T-helper 17 cell (primary cell): ENCODE measurements at places on chromosomes 11 and 22.

- DNase-seq: no peak
- no peaks in the 10 kb centered on the region for H3K27me3 ChIP-seq
- no peak overlapping the region for H3K27ac ChIP-seq
- no peak overlapping the region for H3K4me3 ChIP-seq
- no peaks in the 10 kb centered on the region for H3K36me3 ChIP-seq
These were observed 6.8 kb downstream of the LIF start for GRCh38 chr22:30239488-30240405.

DNA sequence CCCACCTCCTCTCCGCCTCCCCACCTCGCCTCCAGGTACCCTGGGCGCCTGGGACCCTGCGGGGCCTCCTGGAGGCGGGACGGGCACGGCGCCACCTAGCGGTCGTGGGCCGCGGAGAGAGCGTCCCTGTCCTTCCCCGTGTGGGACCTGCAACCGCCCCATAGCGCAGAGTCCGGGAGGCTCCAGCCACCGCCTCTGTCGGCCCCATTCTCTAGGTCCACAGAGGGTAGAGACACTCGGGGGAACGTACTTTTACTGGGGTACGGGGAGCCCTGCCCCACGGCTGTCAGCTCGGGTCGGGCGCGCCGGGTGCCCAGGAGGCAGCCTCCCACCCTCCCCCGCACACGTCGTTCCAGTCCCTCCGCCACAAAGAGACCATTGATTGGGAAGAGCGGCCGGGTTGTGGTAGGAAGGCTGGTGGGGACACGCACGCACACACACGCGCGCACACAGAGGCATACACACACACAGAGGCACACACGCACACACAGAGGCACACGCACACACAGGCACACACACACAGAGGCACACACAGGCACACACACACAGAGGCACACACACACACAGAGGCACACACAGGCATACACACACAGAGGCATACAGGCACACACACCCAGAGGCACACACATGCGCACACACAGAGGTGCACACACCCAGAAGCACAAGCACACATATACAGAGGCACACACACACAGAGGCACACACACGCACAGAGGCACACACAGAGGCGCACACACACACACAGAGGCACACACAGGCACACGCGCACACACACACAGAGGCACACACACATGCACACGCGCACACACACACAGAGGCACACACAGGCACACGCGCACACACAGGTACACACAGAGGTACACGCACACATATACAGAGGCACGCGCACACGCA, 12.6 kb upstream of the NECTIN1 start:
- DNase-seq: peak; percentile 50
- peak overlapping the region; percentile 68 for H3K4me3 ChIP-seq
- peaks cover 63% of the 10 kb centered on the region for H3K27me3 ChIP-seq
- peaks cover 9% of the 10 kb centered on the region for H3K36me3 ChIP-seq
- H3K27ac ChIP-seq: no peak overlapping the region

- H3K27me3 ChIP-seq: no peaks in the 10 kb centered on the region
- no peak overlapping the region for H3K4me3 ChIP-seq
- H3K4me1 ChIP-seq: no peaks in the 10 kb centered on the region
- no peaks in the 10 kb centered on the region for H3K36me3 ChIP-seq
These were observed 21.0 kb downstream of the OR5M11 start for GRCh38 chr11:56522008-56522407.

- peaks cover 18% of the 10 kb centered on the region for H3K4me1 ChIP-seq
- peak overlapping the region; percentile 24 for H3K27ac ChIP-seq
- H3K27me3 ChIP-seq: no peaks in the 10 kb centered on the region
- no peak for DNase-seq
These were observed 53.7 kb downstream of the THAP12 start for GRCh38 chr11:76327202-76327601.

- DNase-seq: no peak
- H3K36me3 ChIP-seq: no peaks in the 10 kb centered on the region
- peaks cover 2% of the 10 kb centered on the region for H3K4me1 ChIP-seq
- no peak overlapping the region for H3K4me3 ChIP-seq
- peaks cover 19% of the 10 kb centered on the region for H3K27me3 ChIP-seq
These were observed 48.7 kb downstream of the LRRC32 start for GRCh38 chr11:76621868-76622267.

GRCh38 chr11:703506-703905, 2.5 kb upstream of the EPS8L2 start:
- no peak overlapping the region for H3K4me3 ChIP-seq
- H3K27ac ChIP-seq: no peak overlapping the region
- DNase-seq: no peak

DNA sequence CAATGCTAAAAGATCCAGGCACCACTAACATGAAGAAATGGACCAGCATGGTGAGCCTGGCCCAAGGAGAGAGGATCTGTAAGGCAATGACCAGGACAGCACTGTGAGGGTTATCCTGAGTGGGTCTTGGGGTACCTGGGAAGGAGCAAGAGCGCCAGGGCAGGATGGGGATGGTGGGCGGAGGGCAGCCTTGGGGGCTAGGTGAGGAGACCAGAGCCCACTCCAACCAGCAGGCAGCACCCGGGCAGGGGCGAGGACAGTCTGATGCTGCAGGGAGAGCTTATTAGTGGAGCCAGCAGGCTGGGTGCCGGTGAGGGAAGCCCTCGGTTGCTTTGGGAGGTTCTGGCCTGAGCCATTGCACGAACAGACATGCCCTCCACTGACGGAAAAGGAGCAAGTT, 10.7 kb upstream of the NAP1L4 start:
- no peak overlapping the region for H3K4me3 ChIP-seq
- peak overlapping the region; percentile 70 for H3K27ac ChIP-seq
- DNase-seq: no peak
- H3K36me3 ChIP-seq: peaks cover 13% of the 10 kb centered on the region

- no peaks in the 10 kb centered on the region for H3K36me3 ChIP-seq
- peak overlapping the region; percentile 80 for H3K27ac ChIP-seq
- H3K4me1 ChIP-seq: peaks cover 16% of the 10 kb centered on the region
- peak; percentile 96 for DNase-seq
These were observed 26.4 kb downstream of the YWHAH start for GRCh38 chr22:31970490-31971444.

- H3K4me3 ChIP-seq: no peak overlapping the region
- no peak for DNase-seq
- no peak overlapping the region for H3K27ac ChIP-seq
- no peaks in the 10 kb centered on the region for H3K27me3 ChIP-seq
- peaks cover 2% of the 10 kb centered on the region for H3K4me1 ChIP-seq
- H3K36me3 ChIP-seq: no peaks in the 10 kb centered on the region
These were observed 17.5 kb upstream of the TMEM191C start for GRCh38 chr22:21449531-21450319.

GRCh38 chr11:33622806-33623205, 77.8 kb downstream of the C11orf91 start:
- H3K27me3 ChIP-seq: peaks cover 24% of the 10 kb centered on the region
- no peaks in the 10 kb centered on the region for H3K36me3 ChIP-seq
- DNase-seq: no peak

DNA sequence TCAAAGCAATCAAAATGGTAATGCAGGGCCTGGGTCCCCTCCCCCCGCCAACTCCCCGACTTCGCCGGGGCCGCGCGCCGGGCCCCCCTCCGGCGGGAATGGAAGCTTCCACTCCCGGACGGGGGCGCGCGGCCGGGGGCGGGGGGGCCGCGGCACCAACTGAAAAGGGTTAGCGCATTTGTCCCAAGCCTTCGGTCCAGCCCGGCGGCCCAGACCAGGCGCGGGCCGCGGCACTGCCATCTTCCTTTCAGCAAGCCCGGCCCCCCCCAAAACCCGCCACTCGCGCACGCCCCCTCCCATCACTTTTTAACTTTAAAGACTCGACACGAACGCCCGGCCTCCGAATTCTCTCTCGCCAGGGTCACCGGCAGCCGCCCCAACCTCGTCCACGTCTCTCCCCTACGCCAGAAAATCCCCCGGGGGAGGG, 2.8 kb downstream of the PHF21B start:
- peaks cover 8% of the 10 kb centered on the region for H3K36me3 ChIP-seq
- DNase-seq: no peak
- H3K27ac ChIP-seq: no peak overlapping the region
- H3K27me3 ChIP-seq: peaks cover 67% of the 10 kb centered on the region
- H3K4me3 ChIP-seq: peak overlapping the region; percentile 36
- H3K4me1 ChIP-seq: peaks cover 13% of the 10 kb centered on the region

DNA sequence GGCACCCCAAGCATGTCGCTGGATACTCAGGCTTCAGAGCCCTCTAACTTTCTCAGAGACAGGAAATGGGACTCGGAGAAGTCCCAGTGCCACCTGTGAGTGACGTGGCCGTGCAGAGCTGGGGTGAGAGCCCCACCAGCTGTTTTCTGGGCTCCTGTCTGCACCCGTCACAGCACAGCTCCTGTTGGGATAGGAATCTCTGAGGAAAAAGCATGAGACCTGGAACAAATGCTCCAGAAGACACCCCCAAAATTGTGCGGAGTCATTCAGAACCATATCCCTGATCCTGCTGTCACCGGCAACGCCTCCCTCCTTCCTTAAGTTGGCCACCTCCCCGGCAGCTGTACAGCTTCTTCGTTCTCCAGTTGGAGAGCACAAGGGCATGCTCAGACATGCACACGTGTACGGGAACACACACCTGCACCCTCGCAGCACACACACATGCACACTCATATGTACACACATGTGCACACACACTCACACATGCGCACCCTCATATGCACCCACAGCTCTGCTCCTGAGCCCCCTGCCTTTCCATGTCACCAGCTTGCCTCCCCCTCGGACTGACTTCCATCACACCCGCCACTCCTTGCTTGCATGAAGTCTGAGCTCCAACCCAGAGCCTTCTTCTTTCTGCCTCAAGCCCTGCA, 1430.0 kb downstream of the BRD1 start:
- DNase-seq: no peak
- no peaks in the 10 kb centered on the region for H3K4me1 ChIP-seq
- no peaks in the 10 kb centered on the region for H3K36me3 ChIP-seq
- H3K27ac ChIP-seq: no peak overlapping the region

DNA sequence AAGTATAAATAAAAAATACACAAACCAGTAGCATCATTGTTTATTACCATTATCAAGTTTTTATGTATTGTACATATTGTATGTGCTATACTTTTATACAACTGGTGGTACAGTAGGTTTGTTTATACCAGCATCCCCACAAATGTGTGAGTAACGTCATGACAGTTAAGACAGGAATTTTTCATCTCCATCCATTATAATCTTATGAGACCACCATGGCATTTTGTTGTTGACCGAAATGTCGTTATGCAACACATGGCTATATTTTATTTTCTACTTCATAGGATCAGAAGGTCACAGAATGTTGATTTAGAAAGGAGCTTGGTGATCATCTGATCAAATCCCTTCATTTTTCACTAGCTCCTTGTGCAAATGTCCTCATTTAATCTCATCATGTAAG, 170.9 kb upstream of the NCAM1 start:
- peaks cover 39% of the 10 kb centered on the region for H3K27me3 ChIP-seq
- H3K27ac ChIP-seq: no peak overlapping the region
- H3K36me3 ChIP-seq: peaks cover 2% of the 10 kb centered on the region

DNA sequence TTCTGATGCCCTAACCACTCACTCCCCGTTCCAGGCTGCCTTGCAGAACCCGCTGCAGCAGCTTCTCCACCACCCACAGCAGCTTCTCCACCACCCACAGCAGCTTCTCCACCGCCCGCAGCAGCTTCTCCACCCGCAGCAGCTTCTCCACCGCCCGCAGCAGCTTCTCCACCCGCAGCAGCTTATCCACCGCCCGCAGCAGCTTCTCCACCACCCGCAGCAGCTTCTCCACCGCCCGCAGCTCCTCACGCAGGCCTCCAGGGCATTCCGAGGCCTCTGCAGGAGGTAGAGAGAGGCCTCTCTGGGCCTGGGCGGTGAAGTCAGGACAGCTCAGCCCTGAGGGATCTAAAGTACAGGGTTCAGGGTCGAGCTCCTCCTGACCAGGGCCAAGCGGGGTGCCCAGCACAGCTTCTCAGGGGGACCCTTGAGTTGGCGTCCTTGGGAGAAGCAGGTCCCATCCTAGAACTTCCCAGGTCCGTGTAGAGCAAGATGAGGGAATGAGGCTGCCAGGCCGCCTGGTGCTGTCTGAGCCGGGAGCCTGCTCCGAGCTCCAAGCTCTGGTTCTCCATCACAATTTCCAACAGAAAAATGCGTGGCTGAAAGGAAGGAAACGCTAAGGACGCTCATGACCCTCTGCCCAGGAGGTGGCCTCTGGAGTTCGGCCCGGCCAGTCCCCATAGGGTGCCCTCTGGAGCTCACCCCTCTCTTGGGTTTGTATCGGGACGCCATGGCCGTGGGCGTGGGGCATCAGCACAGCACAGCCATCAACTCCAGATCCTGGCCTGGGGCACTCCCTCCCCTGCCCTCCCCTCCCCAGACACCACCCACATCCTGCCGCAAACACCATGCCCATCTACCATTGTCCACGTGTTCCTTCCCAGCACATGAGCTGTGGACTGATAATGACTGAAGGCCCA, 528.6 kb downstream of the BRD1 start:
- H3K36me3 ChIP-seq: no peaks in the 10 kb centered on the region
- H3K27ac ChIP-seq: no peak overlapping the region
- no peaks in the 10 kb centered on the region for H3K4me1 ChIP-seq
- no peak for DNase-seq

- no peak overlapping the region for H3K4me3 ChIP-seq
- H3K36me3 ChIP-seq: peaks cover 2% of the 10 kb centered on the region
- peaks cover 12% of the 10 kb centered on the region for H3K4me1 ChIP-seq
- DNase-seq: no peak
- no peaks in the 10 kb centered on the region for H3K27me3 ChIP-seq
- H3K27ac ChIP-seq: no peak overlapping the region
These were observed 193.0 kb downstream of the MAML2 start for GRCh38 chr11:96149743-96150555.

DNA sequence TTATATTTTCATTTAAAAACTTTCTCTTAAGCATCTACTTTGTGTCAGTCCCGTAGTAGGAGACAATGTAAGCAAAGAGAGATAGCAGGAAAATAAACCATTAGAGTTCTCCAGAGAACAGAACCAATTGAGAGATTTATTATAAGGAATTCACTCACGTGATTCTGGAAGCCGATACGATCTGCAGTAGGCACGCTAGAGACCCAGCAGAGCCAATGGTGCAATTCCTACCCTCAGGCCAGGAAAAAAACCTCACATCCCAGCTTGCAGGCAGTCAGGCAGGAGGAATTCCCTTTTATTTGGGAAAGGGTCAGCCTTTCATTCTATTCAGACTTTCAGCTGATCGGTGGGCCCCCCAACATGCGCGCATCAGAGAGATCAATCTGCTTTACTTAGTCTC, 7.3 kb upstream of the PLEKHA7 start:
- no peak overlapping the region for H3K27ac ChIP-seq
- H3K4me1 ChIP-seq: peaks cover 2% of the 10 kb centered on the region
- H3K36me3 ChIP-seq: peaks cover 5% of the 10 kb centered on the region
- no peak for DNase-seq

DNA sequence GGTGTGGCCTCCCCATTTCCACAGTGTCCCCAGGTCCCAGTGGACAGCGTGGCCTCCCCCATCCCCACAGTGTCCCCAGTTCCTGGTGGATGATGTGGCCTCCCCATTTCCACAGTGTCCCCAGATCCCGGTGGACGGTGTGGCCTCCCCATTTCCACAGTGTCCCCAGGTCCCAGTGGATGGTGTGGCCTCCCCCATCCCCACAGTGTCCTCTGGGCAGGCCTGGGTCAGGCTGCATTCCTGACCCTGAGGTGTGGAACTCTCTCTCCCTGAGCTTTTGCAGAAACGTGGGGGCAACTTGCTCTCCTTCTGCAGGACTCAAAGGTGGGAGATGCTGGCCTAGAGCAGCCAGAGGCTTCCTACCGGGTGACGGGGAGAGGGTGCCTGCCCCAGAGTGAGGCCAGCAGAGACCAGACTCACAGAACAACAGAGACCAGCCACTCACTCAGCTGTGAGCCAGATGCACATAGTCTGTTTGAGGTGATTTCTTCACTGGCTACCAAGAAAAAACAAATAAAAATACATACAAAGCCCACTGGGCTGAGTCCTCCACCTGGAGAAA, 85.8 kb upstream of the FGF3 start:
- H3K27me3 ChIP-seq: peaks cover 63% of the 10 kb centered on the region
- H3K27ac ChIP-seq: no peak overlapping the region

- no peak for DNase-seq
- H3K4me3 ChIP-seq: no peak overlapping the region
These were observed 564 bp upstream of the ANO1 start for GRCh38 chr11:70077411-70078094.
